ENCODE measurements at places on chromosomes 16 and 17.

GRCh38 chr16:65510241-65510640, 388.4 kb upstream of the CDH11 start:
- DNase-seq = no peak

DNA sequence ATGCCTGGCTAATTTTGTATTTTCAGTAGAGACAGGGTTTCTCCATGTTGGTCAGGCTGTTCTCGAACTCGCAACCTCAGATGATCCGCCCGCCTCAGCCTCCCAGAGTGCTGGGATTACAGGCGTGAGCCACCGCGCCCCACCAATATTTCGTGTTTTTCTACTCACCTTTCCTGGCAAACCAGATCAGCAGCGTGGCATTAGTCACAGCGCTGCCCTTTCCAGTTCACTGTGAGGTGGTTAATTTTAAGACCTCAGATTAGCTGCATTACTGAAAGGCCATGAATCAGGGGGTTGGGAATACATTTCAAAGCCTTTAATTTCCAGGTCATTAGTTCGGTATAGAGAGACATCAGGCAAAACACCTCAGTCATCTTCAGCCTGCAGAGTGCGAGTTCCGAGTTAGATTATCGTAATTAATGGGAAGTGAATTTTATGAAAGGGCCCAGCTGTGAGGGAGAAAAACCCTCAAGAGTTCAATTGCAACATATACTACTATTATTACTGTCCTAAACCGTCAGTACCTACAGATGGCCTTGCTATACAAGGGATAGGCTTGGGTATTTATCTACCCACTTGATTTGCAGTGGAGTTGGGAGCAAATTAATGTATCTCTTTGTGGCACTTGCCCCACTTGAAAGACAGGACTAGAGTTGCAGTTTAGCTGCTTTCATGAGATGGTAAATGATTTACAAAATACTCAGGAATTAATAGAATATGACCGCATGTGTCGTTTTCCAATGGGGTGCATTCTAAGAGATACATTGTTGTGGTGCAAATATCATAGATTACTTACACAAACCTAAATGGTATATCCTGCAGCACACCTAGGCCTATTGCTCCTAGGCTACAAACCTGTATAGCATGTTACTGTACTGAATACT, 2.1 kb upstream of the USP32 start:
- DNase-seq = no peak

DNA sequence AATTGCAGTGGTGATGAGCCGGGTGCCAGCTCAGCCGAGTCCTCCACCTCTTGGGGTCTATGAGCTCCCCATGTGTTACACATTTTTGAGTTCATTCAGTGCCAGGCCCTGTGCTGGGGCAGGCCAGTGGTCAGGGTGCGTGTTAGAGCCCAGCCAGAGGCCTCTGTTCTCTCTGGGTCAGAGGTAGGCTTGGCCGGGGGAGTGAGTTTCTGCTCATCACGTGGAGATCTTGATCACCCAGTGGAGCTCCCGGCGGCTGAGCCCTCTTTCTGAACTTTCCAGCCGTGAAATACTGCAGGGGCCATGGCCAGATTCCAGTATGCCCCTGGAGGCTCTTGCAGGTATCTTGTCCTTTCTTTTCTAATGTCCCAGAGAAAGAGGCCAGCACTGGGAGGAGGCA, 93.0 kb downstream of the RAP1GAP2 start:
- no peak for DNase-seq

- DNase-seq = no peak
These were observed 92.5 kb upstream of the RBL2 start for GRCh38 chr16:53341792-53342191.

DNA sequence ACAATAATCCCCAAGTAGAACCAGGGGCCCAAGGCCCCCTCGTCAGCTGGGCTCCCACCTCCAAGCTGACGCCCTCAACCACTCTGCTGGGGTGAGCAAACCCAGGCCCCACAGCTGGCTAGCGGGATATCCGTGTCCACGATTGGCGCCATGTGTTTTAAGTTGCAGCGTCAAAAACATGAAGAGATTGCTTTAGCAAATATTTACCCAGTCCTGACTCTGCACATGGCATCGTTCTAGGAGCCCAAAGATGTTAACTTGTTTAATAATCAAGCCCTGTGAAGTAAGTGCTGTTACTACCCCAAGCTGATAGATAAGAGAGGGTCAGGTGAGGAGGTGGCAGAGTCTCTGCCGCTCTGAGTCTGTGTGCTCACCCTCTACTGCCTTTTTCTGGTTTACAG, 344 bp upstream of the SEPTIN12 start:
- no peak for DNase-seq

DNA sequence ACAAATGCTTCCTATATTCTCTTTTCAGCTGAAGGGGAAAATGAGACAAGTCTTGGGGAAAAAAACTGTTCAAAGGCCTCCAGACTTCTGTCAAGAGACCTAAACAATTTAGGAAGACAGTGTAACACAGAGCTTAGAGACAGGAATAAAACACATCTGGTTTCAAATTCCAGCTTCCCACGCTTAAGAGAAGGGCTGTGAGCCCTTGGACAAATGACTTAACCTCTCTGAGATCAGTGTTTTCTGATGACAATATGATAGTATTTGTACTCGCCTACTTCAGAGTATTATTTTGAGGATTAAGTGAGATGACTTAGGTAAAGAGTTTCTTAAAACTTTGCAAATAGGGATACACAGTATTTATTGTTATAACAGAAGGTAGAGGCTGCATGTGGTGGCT, 29.5 kb downstream of the SMURF2 start:
- DNase-seq = no peak

All from anterior cingulate cortex (tissue), 58 donors.